ENCODE measurements at places on chromosomes 2 and 18. TPM values are rescaled to one million over a fixed set of nuclear protein-coding genes. Genes with fewer than 3 reads are reported as not detected.

DNA sequence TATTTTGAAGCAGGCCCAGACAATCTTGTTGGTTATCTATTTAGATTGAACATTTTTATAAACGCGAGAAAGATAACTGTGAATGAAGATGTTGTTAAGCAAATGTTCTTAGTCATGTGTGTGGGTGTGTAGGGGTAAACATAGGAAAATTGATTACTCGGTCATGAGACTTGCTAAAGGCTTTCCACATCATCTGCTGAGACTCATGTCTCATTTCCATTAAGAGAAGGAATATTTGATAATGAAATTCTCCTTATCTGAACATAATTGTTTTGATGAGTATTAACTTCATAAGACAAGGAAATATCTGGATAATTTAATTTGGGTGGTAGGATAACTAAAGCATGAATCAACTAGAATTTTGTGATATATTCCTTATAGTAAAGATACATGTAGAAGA lies 19.7 kb downstream of the CCDC102B start:
- DNase-seq = no peak
- no peaks in the 10 kb centered on the region for H3K36me3 ChIP-seq
- H3K27ac ChIP-seq = peak overlapping the region; percentile 37
- H3K27me3 ChIP-seq = no peaks in the 10 kb centered on the region
- H3K4me1 ChIP-seq = no peaks in the 10 kb centered on the region

- H3K4me1 ChIP-seq = no peaks in the 10 kb centered on the region
- H3K4me3 ChIP-seq = no peak overlapping the region
- no peak for DNase-seq
These were observed 838.3 kb downstream of the SLC4A3 start for GRCh38 chr2:220465700-220466099.

GRCh38 chr2:177234267-177234666 lies 21.7 kb downstream of the HNRNPA3 start:
- H3K36me3 ChIP-seq = peaks cover 35% of the 10 kb centered on the region
- H3K27me3 ChIP-seq = no peaks in the 10 kb centered on the region
- no peak for DNase-seq

Gene ERICH2
- total RNA-seq = 0.35 TPM

DNA sequence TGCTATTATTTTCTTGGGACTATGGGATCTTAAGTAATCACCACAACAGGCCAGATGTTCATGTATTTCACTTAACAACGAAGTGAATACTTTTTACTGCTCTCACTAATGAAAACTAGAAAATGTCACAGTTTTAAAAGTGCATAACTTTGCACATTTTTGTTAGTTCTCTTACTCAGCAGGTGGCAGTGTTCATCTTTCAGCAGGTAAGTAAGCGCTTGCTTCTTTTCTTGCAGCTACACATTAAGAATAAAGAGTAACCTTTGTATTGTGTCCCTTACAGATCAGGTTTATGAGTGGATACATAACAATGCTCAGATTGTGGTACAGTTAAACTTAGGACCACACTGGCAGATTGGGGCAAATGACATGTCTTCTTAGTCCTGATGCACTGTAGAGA lies 61.0 kb downstream of the DAW1 start:
- DNase-seq = peak; percentile 0
- H3K36me3 ChIP-seq = no peaks in the 10 kb centered on the region
- no peak overlapping the region for H3K4me3 ChIP-seq

GRCh38 chr18:23595591-23595990 lies 9.3 kb upstream of the NPC1 start:
- no peak overlapping the region for H3K4me3 ChIP-seq
- no peak overlapping the region for H3K27ac ChIP-seq
- H3K36me3 ChIP-seq = no peaks in the 10 kb centered on the region
- H3K4me1 ChIP-seq = no peaks in the 10 kb centered on the region
- no peak for DNase-seq

DNA sequence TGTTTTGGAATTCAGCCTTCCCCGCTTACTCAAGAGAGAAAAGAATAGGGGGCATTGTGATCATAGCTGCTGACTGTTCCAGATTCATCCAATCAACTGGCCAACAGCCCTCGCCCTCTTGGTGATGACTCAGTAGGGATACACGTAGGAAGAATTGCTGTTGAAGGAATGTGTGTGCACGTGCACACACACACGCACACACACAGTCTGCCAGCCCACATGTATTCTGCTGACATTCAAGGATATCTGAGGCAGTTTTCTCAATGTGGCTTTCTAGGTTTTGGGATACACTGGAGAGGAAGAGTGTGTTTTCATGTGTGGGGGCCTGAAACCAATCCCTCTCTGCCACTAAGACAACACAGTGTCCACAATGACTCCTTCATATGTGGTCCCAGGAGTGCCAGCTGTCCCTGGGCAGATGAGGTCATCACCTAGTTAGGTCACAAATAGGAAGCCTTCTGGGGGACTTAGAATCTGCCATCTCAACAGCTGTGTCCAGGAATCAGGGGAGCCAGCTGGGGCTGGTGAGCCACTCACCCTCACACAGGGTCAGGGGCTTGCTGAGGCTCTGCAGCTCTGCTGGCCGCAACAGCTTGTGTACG lies 352.6 kb downstream of the SS18 start:
- H3K36me3 ChIP-seq = no peaks in the 10 kb centered on the region
- peak; percentile 90 for DNase-seq
- H3K4me1 ChIP-seq = peaks cover 44% of the 10 kb centered on the region
- H3K27ac ChIP-seq = peak overlapping the region; percentile 88

GRCh38 chr18:62071071-62071470 lies 115.8 kb downstream of the PIGN start:
- H3K36me3 ChIP-seq = no peaks in the 10 kb centered on the region
- no peak for DNase-seq
- no peaks in the 10 kb centered on the region for H3K27me3 ChIP-seq
- H3K4me1 ChIP-seq = no peaks in the 10 kb centered on the region
- H3K27ac ChIP-seq = no peak overlapping the region
- no peak overlapping the region for H3K4me3 ChIP-seq

Gene QPCT
- total RNA-seq = 6.3 TPM

GRCh38 chr2:80080957-80081356 lies 223.6 kb downstream of the LRRTM1 start:
- H3K4me3 ChIP-seq = no peak overlapping the region
- no peak overlapping the region for H3K27ac ChIP-seq
- H3K36me3 ChIP-seq = no peaks in the 10 kb centered on the region
- H3K27me3 ChIP-seq = no peaks in the 10 kb centered on the region

DNA sequence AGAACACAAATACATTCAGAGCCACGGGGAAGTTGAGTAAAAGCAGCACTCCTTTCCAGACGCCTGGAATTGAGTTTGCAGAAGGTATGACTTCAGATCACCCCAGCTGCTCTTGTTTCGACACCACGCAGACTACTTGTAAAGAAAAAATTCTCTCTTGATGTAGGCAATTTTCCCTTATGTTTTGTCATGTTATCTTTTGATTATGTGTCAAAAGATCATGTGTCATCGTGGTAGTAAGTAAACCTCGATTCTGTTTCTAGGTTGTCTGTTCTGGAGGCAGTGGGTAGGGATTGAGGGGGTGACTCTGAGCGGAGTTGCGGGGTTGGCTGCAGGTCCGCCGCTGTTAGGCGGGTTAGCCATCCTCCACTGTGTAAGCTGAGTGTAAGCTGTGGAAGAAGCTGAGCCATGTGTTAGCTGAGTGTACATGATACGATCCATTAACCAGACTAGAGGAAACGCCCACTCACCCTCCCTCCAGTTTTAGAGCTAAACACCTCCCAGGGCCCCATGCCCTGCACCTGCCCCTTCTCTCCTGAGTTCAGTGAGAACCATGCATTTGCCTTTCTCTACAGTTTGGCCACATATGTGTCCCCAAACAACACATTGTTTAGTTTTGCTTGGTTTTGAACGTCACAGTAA lies 181.8 kb downstream of the SNTG2 start:
- no peaks in the 10 kb centered on the region for H3K4me1 ChIP-seq
- H3K4me3 ChIP-seq = no peak overlapping the region
- no peaks in the 10 kb centered on the region for H3K36me3 ChIP-seq
- DNase-seq = no peak
- no peaks in the 10 kb centered on the region for H3K27me3 ChIP-seq

- peaks cover 8% of the 10 kb centered on the region for H3K27me3 ChIP-seq
- no peaks in the 10 kb centered on the region for H3K36me3 ChIP-seq
- no peak overlapping the region for H3K4me3 ChIP-seq
These were observed 12.9 kb downstream of the HES6 start for GRCh38 chr2:238226698-238227586.

Gene DYNAP
- total RNA-seq = not detected

Gene ANKRD23
- total RNA-seq = 6.5 TPM

DNA sequence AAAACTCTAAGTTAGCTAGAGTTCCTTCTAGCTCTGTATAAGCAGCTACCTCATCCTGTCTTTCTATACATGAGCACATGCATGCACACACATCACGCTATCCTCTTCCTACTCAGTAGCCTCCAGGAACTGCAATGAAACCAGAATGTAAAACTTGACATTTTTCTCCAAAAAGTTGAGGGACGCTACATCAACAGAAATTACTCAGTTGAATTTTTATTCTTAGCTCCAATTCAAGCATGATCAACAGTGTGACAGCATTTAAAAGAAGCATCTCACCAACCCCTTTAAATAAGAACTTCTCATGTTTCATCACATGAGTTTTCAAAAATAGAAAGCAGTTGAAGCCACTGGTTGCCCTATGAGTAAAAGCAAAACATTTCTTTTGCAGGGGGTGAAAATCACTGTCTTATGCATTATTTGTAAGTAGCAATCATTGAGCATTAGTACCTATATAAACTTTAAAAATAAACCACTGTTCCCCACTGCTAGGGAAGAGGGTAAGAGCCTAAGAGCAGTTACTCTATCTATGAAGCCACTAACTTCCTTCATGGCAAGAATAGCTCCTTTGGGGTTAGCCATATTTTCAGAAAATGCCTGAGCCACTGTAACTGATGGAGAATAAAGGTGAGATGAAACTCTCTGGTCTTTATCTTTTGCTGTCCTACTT lies 77.9 kb upstream of the ARL5A start:
- H3K36me3 ChIP-seq = no peaks in the 10 kb centered on the region
- H3K27me3 ChIP-seq = no peaks in the 10 kb centered on the region
- no peak overlapping the region for H3K27ac ChIP-seq
- H3K4me3 ChIP-seq = no peak overlapping the region
- H3K4me1 ChIP-seq = peaks cover 7% of the 10 kb centered on the region

Gene DSG4
- total RNA-seq = not detected

GRCh38 chr2:226906163-226906693 lies 70.4 kb downstream of the RHBDD1 start:
- no peaks in the 10 kb centered on the region for H3K27me3 ChIP-seq
- no peaks in the 10 kb centered on the region for H3K36me3 ChIP-seq
- H3K27ac ChIP-seq = no peak overlapping the region
- no peaks in the 10 kb centered on the region for H3K4me1 ChIP-seq
- no peak overlapping the region for H3K4me3 ChIP-seq
- no peak for DNase-seq

Gene LGALSL
- total RNA-seq = 12.2 TPM

Data from muscle of leg (tissue), 16 donors.